ENCODE measurements at places on chromosomes 16 and 17. TPM values are rescaled to one million over a fixed set of nuclear protein-coding genes. Genes with fewer than 3 reads are reported as not detected.

GRCh38 chr17:32303781-32304288 lies 38.1 kb downstream of the C17orf75 start:
- H3K27me3 ChIP-seq = no peaks in the 10 kb centered on the region
- H3K4me3 ChIP-seq = no peak overlapping the region
- DNase-seq = no peak
- H3K4me1 ChIP-seq = peaks cover 4% of the 10 kb centered on the region
- H3K36me3 ChIP-seq = no peaks in the 10 kb centered on the region
- no peak overlapping the region for H3K27ac ChIP-seq

DNA sequence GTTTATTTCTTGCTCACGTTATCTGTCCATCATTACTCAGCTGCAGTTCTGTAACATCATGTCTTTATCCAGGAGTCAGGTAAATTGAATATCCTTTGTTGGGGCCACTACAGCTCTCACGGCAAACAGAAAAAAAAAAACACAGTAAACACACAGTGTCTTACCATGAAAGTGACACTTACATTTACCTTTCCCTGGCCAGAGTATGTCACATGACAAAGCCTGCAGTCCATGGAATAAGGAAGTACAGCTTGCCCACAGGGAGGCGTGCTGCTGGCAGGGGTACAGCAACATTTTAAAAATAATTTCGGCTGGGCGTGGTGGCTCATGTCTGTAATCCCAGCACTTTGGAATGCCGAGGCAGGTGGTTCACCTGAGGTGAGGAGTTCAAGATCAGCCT lies 85.7 kb upstream of the HS3ST4 start:
- H3K4me1 ChIP-seq = no peaks in the 10 kb centered on the region
- no peak overlapping the region for H3K27ac ChIP-seq
- no peaks in the 10 kb centered on the region for H3K27me3 ChIP-seq
- H3K4me3 ChIP-seq = no peak overlapping the region
- H3K36me3 ChIP-seq = no peaks in the 10 kb centered on the region
- DNase-seq = no peak

GRCh38 chr17:8155996-8156245 lies 3.7 kb upstream of the PER1 start:
- peak overlapping the region; percentile 100 for H3K27ac ChIP-seq
- peaks cover 45% of the 10 kb centered on the region for H3K4me1 ChIP-seq
- no peaks in the 10 kb centered on the region for H3K27me3 ChIP-seq
- H3K36me3 ChIP-seq = no peaks in the 10 kb centered on the region

Gene SP6
- 3.9 TPM for total RNA-seq

GRCh38 chr16:64469906-64470702 lies 651.8 kb downstream of the CDH11 start:
- no peaks in the 10 kb centered on the region for H3K4me1 ChIP-seq
- no peaks in the 10 kb centered on the region for H3K27me3 ChIP-seq
- no peak for DNase-seq
- no peaks in the 10 kb centered on the region for H3K36me3 ChIP-seq
- H3K27ac ChIP-seq = no peak overlapping the region
- H3K4me3 ChIP-seq = no peak overlapping the region

Gene CHST6
- 0.25 TPM for total RNA-seq

All from vagina (tissue), 2 donors.